Fibroblast of villous mesenchyme (primary cell): ENCODE measurements at places on chromosomes 11 and 22.

GRCh38 chr11:77038825-77039326 is 4.7 kb downstream of the B3GNT6 start:
- DNase-seq, result no peak

DNA sequence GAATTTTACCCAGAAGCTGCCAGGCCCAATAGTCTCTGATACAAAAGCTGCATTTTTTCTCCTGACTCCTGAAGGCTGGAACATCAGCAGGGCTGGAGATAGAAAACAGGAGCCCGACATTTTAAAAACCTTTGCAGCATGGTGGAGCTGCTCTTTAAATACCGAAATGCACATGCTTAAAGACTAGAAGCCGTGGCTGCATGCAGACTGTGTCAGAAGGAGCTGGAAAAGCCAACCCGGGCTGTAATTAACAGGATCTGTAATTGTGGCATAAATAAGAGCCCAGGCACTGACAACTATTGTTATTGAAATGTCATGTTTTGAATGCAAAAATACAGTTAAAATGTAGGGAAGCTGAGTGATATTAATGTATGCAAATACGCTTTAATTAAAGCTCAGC is 304.9 kb upstream of the PLET1 start:
- DNase-seq, result no peak

- DNase-seq, result peak; percentile 18
These were observed 3.4 kb upstream of the MCAM start for GRCh38 chr11:119320240-119320775.

- DNase-seq, result peak; percentile 82
These were observed 14.5 kb upstream of the P4HA3 start for GRCh38 chr11:74325649-74326645.

DNA sequence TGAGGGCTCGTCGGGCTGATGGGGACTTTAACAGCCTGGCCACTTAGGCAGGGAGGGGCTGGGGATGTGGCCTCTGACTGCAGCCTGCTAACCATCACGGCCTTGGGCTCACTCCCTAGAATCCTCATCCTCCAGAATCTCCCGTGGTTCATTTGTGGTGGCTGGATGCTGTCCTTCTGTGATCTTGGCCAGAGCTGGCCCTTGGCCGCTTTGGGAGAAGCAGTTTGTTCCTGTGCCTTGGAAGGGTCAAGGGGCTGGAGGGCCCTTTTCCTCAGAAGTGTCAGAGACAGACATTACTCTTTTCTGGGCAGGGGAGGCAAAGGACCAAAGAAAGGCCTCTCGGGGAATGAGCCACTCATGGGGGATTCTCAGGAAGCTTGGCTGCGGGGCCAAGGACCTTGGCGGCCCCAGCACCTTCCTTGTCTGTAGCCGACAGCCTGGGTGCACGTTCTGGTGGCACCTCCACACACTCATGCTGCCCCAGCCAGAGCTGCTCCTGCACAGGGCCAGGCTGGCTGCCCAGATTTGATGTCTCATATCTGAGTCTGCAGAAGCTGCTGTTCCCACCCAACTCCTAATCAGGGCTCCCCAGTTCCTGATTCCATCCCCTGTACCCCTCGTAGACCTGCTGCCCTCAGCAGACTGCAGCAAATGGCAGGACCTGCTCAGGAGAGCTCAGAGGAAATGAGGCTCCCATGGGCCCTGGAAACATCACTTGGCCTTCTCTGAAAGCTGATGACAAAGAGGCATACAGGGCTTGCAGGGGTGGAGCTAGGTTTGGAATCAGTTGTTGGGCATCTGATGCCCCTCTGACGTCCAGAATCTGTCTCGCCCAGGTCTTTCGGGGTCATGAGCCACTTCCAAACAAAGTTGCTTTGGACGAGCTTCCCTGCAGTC is 107.7 kb downstream of the CTTN start:
- no peak for DNase-seq

- no peak for DNase-seq
These were observed 22.6 kb upstream of the SORL1 start for GRCh38 chr11:121429556-121429955.

GRCh38 chr11:62513626-62514025 is 33.0 kb downstream of the AHNAK start:
- DNase-seq, result no peak

GRCh38 chr11:83609191-83609590 is 323.0 kb upstream of the CCDC90B start:
- no peak for DNase-seq

DNA sequence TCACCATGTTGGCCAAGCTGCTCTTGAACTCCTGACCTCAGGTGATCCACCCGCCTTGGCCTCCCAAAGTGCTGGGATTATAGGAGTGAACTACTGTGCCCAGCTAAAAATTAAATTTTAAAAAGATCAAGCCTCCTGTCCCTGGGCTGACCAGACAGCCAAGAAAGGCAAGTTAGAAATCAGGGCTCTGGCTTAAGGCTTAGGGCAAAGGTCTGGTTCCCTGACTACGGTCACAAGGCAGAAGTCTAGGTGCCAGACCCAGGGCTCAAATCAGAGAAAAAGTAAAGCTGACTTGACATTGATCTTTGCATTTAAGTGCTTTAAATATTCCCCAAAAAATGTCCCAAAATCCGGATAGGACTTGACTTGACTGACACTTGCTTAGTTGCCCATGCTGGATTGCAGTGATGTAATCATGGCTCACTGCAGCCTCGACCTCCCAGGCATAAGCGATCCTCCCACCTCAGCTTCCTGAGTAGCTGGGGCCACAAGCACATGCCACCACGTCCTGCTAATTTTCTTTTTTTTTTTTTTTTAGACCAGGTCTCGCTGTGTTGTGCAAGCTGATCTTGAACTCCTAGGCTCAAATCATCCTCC is 17.3 kb upstream of the CRKL start:
- DNase-seq, result no peak

DNA sequence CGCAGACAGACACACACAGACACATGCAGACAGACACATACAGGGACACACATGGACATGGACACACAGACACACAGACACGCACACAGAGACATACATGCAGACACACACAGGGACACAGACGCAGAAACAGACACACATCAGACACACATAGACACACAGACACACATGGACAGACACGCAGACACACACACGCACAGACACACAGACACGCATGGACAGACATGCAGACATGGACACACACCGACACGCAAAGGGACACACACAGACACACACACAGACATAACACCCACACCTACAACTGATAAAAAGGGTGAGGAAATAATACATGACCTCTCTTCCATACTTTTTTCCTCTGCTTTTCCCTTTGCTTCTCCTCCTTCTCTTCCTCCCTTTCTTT is 146.2 kb downstream of the HIPK3 start:
- DNase-seq, result no peak

GRCh38 chr22:19376247-19376646 is 55.3 kb downstream of the HIRA start:
- no peak for DNase-seq

DNA sequence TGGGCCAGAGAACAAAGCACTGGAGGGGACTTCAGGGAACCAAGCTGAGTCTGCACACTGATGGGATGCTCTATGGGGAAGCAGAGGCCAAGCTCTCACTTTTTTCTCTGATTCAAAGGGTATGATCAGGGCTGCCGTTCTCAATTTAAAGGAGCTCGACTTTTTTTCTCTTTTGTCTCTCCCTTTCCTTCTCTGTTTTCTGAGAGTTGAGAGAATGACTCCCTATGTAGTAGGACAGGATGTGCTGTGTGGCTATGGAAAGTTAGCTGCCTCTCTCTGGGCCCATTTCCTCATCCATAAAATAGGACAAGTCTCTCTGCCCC is 7.9 kb downstream of the ADORA2A start:
- no peak for DNase-seq

GRCh38 chr22:37320726-37321677 is 38.7 kb downstream of the CYTH4 start:
- DNase-seq, result no peak

- no peak for DNase-seq
These were observed 61.1 kb upstream of the RPS13 start for GRCh38 chr11:17138562-17138961.

- no peak for DNase-seq
These were observed 8.7 kb downstream of the TNKS1BP1 start for GRCh38 chr11:57316017-57316416.

DNA sequence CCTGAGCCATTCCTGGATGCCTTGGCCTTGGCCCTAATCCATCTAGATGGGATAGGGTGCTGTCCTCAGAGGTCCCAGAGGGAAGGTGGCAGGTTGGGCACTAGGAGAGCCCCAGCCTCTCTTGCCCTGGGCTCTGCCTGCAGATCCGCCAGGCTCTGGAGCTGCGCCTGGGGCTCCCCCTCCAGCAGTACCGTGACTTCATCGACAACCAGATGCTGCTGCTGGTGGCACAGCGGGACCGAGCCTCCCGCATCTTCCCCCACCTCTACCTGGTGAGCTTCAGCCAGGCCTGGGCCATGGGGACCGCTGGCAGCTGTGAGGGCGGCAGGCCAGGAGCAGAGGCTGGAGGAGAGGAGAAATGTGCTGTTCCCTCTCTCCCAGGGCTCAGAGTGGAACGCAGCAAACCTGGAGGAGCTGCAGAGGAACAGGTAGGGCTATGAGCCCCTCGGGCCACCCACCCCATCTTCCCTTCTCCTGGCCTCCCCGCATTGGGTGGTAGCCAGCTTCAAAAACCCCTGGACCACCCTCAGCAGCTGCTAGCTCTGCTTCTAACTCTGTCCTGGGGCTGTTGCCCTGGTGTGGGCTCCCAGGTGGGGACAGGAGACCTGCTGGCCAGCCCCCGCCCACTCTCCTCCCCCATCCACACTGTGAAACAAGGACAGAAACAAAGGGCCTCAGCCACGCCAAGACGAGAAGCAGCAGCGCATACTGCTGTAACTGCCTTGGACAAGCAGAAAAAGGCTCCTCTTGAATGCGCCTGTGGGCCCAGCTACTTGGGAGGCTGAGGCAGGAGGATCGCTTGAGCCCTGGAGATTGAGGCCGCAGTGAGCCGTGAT is 4.9 kb downstream of the SSH3 start:
- no peak for DNase-seq

DNA sequence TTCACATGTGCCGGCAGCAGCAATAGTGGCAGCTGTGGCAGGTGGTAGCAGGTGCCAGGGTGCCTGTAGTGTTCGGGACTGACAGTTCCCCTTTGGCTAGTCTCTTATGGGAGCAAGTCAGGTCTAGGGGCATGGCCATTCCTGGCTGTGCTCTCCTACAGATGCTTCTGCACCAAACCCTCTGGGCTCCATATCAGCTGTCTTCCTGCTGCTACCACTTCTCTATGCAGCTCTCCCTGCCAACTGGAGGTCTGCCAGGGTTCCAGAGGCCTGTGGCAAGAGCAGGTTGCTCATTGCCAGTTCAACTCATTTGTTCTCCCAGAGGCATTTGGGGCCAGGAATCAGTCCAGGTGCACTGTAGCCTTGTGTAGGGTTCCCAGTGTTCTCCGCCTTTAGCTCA is 473.7 kb downstream of the JRKL start:
- DNase-seq, result no peak

DNA sequence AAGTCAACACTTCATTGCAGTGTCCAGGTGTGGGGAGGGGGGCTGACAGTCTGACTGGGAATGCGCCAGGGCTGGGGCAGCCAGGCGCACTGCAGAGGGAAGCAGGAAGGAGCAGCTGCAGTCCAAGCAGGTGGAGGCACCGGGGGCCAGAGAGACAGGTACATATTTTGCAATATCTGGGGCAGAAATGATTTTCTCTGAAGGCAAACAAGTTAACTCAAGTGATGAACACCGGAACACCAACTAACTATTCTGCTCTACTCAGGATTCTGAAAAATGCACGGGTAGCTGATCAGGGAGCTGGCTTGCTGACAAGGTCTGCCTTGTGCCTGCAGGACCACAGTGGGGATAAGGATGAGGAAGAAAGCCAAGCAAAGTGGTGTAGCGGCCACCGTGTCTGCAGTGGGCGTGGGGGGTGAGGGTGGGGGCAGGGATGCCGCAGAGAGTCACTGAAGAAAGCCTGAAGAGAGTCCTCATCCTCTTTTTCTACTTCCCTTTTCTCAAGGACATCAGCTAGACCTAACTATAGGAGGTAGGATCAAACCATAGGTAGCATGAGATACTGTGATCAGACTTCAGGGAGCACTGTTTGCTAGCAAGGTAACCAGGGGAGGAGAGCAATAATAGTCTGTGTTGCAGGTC is 83.4 kb downstream of the SCN3B start:
- no peak for DNase-seq

DNA sequence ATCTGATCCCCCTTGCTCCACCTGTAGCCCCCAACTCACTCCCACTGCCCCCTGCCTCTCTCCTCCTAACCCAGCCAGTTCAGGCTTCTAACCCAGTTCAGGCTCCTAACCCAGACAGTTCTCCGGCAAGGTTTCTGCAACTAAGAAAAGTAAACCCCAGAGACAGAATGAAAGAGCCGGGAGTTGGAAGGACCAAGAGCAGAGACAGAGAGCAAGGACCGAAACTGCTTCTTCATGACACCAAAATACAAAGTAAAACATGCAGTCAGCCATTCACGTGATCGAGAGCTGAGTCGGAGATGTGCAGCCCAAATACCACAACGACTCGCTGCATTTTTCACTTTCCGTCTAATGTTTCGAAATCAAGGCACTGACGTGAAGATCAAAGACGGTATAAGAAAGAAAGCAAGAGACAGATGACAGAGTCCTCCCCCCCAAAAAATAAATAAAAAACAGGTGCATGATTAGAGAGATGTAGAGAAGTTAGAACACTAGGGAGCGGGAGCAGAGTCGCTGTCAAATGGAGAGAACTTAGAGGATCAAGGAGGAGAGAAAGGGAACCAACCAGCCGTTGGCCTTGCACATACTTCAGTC is 884 bp downstream of the IL10RA start:
- no peak for DNase-seq

GRCh38 chr11:19739872-19740271 is 27.2 kb downstream of the NAV2 start:
- peak; percentile 11 for DNase-seq

DNA sequence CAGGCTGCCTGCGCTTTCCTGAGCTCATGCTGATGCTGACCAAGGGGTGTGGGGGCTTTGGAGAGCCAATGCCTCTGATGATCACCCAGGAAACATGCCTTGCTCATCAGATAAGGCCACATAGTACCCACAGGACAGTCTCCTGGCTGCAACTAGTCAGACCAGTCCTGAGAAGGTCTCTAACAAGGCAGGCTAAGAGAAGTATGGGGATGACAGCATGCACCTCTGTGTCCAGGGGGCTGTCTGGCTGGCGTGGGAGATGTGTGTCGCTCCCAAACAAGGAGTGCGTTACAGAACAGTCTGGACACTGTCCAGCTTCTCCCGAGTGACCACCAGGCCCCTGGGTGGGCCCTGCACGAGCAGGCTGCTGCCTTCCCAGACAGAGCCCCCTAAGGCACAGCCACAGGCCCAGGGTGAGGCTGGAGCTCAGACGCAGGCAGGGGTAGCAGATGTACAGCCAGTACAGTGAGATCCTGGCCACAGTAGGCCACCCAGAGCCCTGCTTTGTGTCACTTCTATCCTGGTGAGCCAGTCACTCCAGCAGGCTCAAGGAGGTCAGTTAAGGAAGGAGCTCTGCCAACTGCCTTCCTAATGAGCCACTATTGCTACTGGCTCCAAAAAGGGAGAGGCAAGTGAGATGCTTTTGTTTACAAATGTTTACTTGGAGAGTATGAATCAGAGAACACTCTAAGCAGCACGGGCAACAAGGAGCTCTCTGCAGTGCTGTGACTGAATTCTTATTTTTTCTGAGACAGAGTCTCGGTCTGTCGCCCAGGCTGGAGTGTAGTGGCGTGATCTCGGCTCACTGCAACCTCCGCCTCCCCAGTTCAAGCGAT is 66.0 kb upstream of the CLTCL1 start:
- peak; percentile 48 for DNase-seq

- DNase-seq, result no peak
These were observed 72.3 kb downstream of the PPP6R3 start for GRCh38 chr11:68532727-68533369.
